Stimulated activated CD4-positive, alpha-beta T cell treated with anti-CD3 and anti-CD28 coated beads, Interleukin-12 subunit alpha, Interleukin-12 subunit beta, amount 100 ng/mL, for 24 hours (primary cell): ENCODE measurements at places on chromosomes 7 and 10.
A peak's percentile ranks its signal among the peaks of the same experiment; 100 is the strongest.

- peak; percentile 52 for DNase-seq
These were observed 531 bp downstream of the IKZF1 start for GRCh38 chr7:50304911-50305582.

GRCh38 chr10:122096705-122097104 is 107.7 kb downstream of the TACC2 start:
- no peak for DNase-seq

- DNase-seq = no peak
These were observed 3.0 kb upstream of the AQP1 start for GRCh38 chr7:30908681-30909080.

DNA sequence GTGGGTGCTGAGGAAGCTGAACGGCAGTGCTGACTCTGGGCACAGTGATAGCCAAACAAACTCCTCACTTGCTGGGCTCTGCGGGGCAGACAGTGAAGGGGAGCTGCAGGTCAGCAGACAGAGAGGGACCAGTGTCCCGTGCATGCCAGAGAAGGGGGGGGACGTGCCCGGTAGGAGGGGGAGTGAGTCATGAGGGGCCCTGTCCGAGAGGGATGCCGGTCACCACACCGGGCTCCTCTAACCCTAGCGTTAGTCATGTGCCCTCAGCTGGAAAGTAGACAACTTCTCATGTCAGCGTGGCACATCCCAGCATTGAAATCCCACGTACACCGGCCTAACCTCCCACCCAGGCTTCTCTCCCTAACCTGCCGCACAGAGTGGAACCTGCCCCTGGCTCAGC is 117.1 kb upstream of the DPP6 start:
- DNase-seq = no peak

- DNase-seq = no peak
These were observed 54.3 kb downstream of the DLD start for GRCh38 chr7:107945332-107945731.

- DNase-seq = no peak
These were observed 244.1 kb upstream of the SEMA3C start for GRCh38 chr7:81162771-81163525.

DNA sequence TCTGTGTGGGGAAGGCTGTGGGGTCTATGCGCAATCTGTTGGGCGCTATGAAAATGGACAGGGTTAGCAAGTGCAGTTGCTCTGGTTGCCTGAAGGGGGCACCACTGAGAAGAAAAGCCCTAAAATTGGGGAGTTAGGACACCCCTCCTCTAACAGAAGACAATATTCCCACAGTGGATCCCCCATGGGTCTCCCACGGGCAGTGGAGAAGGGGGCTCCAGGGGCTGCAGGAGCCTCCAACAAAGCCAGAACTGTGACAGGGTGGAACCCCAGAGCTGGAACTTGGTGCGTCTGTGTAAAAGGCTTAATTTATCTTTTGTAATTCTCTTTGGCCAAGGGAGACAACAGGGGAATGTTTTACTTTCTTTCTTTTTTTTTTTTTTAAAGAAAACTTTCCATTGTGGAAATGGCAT is 12.5 kb upstream of the COL13A1 start:
- no peak for DNase-seq

- DNase-seq = no peak
These were observed 173.3 kb downstream of the PDE1C start for GRCh38 chr7:31896925-31897324.

DNA sequence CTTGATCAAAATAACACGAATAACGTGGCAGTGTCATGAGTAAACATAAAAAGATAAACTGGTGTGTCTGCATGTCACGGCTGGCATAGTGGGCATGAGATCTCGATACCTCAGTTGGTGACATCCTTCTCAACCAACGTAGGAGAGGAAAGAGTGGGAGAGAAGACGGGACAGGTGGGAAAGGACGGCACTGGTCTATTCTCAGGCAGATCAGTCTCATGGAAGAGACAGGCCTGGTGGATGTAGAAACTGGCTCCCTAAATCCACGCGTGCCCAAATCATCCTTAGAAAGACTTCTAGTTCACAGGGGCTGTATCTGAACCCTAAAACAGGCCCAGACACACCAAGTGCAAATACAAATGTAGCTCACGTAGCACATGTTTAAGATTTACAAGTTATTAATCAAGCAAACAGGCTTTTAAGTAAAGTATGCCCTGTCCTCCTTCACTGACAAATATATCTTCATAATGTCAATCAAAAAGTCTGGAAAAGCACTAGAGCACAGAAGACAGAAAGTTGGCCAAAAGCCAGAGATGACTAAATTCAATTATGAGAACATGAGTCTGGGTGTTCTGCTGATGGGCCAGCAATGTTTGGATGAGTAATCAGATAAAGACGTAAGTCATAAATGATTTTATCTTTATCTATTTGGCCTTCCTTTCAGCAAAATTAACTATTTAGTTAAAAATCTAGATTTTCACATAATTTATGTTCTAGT is 56.3 kb downstream of the SFMBT2 start:
- DNase-seq = no peak

DNA sequence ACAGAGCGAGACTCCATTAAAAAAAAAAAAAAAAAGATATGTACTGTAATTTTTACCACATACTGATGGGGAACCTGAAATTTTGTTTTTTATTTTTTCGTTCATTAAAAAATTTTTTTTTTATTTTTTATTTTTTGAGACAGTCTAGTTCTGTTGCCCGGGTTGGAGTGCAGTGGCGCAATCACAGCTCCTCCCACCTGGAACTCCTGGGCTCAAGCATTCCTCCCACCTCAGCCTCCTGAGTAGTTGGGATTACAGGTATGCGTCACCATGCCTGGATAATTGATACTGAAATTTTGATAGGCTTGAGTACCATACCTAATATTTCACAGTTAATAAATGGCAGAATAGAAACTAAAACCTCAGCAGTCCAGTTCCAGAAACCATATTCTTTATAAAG is 20.9 kb upstream of the HELLS start:
- no peak for DNase-seq
